K562 (cell line): ENCODE measurements at places on chromosomes 3 and 15.

GRCh38 chr3:167054926-167055325, 325.2 kb downstream of the ZBBX start:
- DNase-seq, result no peak
- H3K4me3 ChIP-seq, result no peak overlapping the region
- H3K36me3 ChIP-seq, result no peaks in the 10 kb centered on the region
- no peak overlapping the region for H3K27ac ChIP-seq
- no peaks in the 10 kb centered on the region for H3K4me1 ChIP-seq

DNA sequence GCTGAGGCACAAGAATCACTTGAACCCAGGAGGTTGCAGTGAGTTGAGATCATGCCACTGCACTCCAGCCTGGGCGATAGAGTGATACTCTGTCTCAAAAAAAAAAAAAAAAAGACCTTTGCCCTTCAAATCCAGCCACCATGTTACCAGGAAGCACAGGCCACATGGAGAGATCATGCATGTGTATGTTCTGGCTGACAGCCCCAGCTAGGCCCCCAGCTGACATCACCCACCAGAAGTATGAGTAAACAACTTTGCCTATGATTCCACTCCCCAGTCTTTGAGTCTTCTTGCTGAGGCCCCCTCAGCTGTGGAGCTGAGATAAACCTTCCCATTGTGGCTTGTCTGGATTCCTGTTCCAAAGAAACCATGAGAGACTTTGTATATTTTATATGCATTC, 3.3 kb upstream of the ARIH2 start:
- H3K4me1 ChIP-seq, result peaks cover 26% of the 10 kb centered on the region
- peak; percentile 56 for DNase-seq
- 0 out of 3 replicates have a peak, but pooled peaks cover under 1% of the 10 kb centered on the region for H3K36me3 ChIP-seq
- no peak overlapping the region for H3K4me3 ChIP-seq
- peak overlapping the region; percentile 41; the same call in 2 of the 3 replicates for H3K27ac ChIP-seq

GRCh38 chr3:170572665-170573253, 13.1 kb downstream of the SLC7A14 start:
- H3K4me1 ChIP-seq, result no peaks in the 10 kb centered on the region
- H3K27ac ChIP-seq, result no peak overlapping the region
- no peaks in the 10 kb centered on the region for H3K36me3 ChIP-seq
- peak; percentile 64 for DNase-seq
- H3K4me3 ChIP-seq, result no peak overlapping the region
- H3K27me3 ChIP-seq, result no peaks in the 10 kb centered on the region

DNA sequence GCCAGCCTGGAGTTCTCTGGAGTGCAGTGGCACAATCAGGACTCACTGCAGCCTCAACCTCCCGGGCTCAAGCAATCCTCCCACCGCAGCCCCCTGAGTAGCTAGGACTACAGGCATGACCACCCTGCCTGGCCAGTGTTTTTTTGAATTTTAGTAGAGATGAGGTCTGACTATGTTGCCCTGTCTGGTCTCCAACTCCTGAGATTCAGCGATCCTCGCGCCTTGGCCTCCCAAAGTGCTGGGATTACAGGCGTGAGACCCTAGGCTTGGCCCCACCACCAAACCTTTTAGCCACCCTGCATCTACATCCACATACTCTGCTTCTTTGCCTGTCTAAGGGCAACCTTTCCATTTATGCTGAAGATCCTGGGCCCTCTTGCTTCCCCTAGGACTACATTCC, 4.4 kb downstream of the NUSAP1 start:
- H3K36me3 ChIP-seq, result peaks cover 54% of the 10 kb centered on the region
- no peaks in the 10 kb centered on the region for H3K27me3 ChIP-seq
- H3K27ac ChIP-seq, result no peak overlapping the region
- 0 out of 2 replicates have a peak, but pooled peaks cover 4% of the 10 kb centered on the region for H3K4me1 ChIP-seq
- H3K4me3 ChIP-seq, result no peak overlapping the region
- no peak for DNase-seq

DNA sequence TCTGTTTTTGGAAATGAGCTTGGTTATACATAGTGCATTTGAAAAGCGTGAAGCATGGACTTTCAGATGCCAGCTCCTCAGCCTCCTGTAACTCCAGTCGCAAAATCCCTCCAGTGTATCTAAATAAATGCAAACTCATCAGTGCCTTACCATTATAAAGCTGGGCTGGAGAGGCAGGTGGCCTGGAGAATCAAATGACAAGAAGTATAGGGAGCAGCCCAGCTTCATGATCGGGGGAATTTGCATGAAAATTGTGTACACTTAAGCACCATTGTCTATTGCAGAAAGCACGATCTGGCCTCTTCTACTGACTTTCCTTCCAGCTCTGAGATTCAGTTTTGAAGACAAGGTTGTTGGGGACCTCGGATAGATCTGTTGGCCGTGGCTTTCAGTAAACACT, 71.7 kb downstream of the IGF1R start:
- no peak overlapping the region for H3K4me3 ChIP-seq
- H3K27me3 ChIP-seq, result peaks cover 50% of the 10 kb centered on the region
- H3K36me3 ChIP-seq, result no peaks in the 10 kb centered on the region
- DNase-seq, result no peak

DNA sequence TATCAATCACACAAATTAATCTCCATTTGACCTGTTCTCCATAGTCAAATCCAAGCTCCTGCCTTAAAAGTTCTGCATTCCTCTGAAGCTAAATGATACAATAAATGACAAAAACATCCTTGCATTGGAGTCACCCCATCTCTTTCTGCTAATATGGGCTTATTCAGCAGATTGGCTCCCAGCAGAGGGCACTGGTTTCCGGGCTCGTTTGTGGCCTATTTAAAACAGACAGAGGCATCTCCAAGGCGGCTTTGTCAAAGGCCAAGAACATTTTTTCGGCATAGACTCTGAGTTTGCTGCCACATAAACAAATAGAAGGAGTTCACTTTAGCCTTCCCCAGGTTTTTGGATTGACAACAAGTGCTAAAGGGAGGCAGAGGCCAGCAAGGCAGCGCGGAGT, 204.4 kb upstream of the RASGRP1 start:
- no peaks in the 10 kb centered on the region for H3K36me3 ChIP-seq
- DNase-seq, result no peak
- no peak overlapping the region for H3K4me3 ChIP-seq
- H3K27ac ChIP-seq, result no peak overlapping the region
- no peaks in the 10 kb centered on the region for H3K4me1 ChIP-seq
- 0 out of 2 replicates have a peak, but pooled peaks cover 3% of the 10 kb centered on the region for H3K27me3 ChIP-seq

DNA sequence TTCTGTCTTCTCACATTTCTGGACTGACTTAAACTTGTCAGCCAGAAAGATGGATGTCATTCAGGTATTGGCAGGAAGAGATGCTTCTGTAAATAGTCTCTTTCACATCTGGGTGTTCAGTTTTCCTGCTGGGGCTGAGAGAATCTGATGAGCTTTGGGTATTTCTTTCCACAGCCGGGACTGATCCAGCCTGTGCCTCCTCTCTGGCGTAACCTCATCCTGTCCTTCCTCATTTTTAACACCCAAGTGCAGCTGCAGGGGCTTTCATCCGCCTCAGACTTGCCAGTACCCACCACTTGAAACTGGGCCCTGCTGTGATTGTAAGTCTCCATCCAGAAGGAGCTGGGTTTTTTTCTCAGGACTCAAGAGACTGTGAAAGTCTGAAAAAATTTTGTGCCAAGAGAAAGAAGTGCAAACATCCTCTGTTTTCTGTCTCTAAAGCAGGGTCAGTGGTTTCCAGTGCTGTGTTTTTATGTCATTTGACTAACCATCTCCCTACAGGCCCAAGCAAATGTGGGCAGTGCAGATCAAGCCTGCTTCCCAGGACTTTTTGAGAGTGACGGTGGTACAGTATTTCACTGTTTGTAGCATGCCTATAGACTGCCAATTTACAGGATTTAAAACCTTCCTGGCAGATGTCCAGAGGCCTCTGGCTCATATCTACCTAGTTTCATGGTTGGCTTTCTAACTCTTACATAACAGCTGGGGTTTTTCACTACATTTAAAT, 342.7 kb downstream of the PTPRG start:
- no peaks in the 10 kb centered on the region for H3K27me3 ChIP-seq
- H3K4me3 ChIP-seq, result no peak overlapping the region
- no peaks in the 10 kb centered on the region for H3K36me3 ChIP-seq
- H3K27ac ChIP-seq, result no peak overlapping the region
- no peaks in the 10 kb centered on the region for H3K4me1 ChIP-seq

GRCh38 chr3:169340065-169340464, 323.4 kb downstream of the MECOM start:
- H3K4me3 ChIP-seq, result no peak overlapping the region
- no peaks in the 10 kb centered on the region for H3K27me3 ChIP-seq
- H3K27ac ChIP-seq, result no peak overlapping the region
- DNase-seq, result no peak
- no peaks in the 10 kb centered on the region for H3K36me3 ChIP-seq

- H3K4me1 ChIP-seq, result no peaks in the 10 kb centered on the region
- no peak overlapping the region for H3K4me3 ChIP-seq
- no peak overlapping the region for H3K27ac ChIP-seq
- no peak for DNase-seq
- no peaks in the 10 kb centered on the region for H3K27me3 ChIP-seq
These were observed 11.0 kb downstream of the KAT2B start for GRCh38 chr3:20051123-20051806.

DNA sequence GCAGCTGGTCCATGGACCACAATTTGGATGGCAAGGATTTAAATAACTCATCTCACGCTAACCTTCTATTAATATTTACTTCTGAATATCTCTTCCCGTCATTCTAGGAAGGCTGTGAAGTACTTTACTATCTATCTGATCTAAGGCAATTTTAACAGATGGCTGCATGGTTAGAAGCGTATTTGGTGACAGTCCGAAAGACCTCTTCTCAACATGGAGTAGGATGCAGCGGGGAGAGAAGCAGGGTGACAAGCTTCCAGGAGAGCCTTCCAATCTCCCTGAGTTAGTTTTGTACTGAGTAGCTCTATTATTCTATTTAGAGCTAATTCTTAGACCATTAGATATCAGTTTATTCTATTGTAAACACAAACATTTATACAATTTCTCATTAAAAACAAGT, 309.4 kb downstream of the PLCL2 start:
- no peak overlapping the region for H3K4me3 ChIP-seq
- H3K27ac ChIP-seq, result no peak overlapping the region
- no peaks in the 10 kb centered on the region for H3K4me1 ChIP-seq
- no peaks in the 10 kb centered on the region for H3K36me3 ChIP-seq
- DNase-seq, result no peak
- H3K27me3 ChIP-seq, result no peaks in the 10 kb centered on the region

DNA sequence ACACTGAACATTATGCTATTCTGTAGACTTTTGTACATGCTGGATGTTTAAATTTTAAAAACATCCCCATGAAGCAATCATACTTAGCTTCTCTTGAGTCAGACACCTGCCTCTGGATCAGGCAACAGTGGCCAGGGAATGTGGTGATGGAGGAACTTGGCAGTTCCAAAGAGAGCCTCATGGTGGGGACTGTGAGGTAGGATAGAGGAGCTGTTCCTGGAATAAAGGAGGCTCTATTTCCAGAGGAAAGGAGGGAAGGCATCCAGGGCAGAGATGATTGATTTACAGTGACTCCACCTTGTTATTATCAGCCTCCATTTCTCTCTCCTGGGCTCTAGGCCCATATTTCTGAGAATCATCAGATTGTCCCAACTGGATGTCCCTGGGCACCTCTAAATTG, 35.0 kb upstream of the ABHD17C start:
- no peak overlapping the region for H3K27ac ChIP-seq
- DNase-seq, result no peak
- no peaks in the 10 kb centered on the region for H3K27me3 ChIP-seq
- H3K4me1 ChIP-seq, result no peaks in the 10 kb centered on the region
- H3K4me3 ChIP-seq, result no peak overlapping the region

- H3K36me3 ChIP-seq, result peaks cover 81% of the 10 kb centered on the region
- no peak for DNase-seq
- H3K4me1 ChIP-seq, result no peaks in the 10 kb centered on the region
- H3K4me3 ChIP-seq, result no peak overlapping the region
- H3K27ac ChIP-seq, result no peak overlapping the region
- no peaks in the 10 kb centered on the region for H3K27me3 ChIP-seq
These were observed 37.4 kb downstream of the ST6GAL1 start for GRCh38 chr3:186967686-186968085.

GRCh38 chr15:70240082-70240481, 142.4 kb upstream of the TLE3 start:
- H3K27me3 ChIP-seq, result peaks cover 43% of the 10 kb centered on the region
- H3K36me3 ChIP-seq, result no peaks in the 10 kb centered on the region
- no peak overlapping the region for H3K4me3 ChIP-seq
- no peak overlapping the region for H3K27ac ChIP-seq
- no peak for DNase-seq
- no peaks in the 10 kb centered on the region for H3K4me1 ChIP-seq
